ENCODE measurements at places on chromosomes 16 and 17.

DNA sequence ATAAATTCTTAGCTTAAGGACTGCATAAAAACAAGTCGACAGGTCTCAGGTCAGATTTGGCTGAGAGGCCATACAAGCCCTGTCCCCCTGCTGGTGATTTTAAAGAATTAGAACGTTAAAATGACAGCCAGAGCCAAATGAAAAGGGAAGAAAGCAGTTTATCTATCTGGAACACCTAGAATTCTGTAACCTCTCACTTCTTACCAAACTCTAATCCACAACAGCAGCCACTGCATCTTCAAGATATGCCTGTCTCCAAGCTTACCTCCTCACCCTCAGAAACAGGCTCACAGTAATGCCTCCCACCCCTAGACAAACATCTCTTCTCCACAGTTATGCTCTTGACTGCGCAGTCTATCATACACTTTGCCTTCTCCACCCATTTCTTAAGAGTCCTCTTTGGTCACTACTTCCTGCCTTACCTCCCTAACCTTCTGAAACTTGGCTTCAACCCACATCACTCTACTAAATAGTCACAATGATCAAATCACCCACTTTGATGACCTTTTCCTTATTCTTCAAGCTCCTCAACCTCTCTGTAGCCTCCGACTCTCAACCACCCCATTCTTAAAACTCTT is 14.2 kb downstream of the ANKFY1 start:
- no peak for DNase-seq

- DNase-seq = no peak
Measured at GRCh38 chr17:38352245-38353085, 821 bp downstream of the SOCS7 start.

GRCh38 chr16:87149051-87149450 is 168.1 kb downstream of the C16orf95 start:
- no peak for DNase-seq

DNA sequence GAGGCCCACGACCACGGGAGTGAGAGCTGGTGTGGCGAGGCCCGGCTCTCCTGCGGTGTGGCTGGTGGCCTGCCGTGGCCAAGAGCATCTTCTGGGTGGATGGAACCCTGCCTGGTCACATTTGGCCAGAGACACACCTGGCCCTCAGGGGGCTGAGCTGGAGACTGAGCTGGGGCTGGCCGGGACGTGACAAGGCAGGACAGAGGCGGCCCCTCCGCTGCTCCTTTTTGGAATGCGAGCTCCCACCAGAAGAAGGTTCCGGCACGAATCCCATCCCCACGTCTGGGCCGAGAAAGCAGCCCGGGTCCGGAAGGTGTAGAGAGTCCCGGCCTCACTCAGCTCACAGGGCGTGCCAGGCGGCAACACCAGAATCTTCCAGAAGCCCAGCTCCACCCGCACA is 26.0 kb upstream of the CHMP6 start:
- DNase-seq = no peak

- peak; percentile 26 for DNase-seq
Measured at GRCh38 chr16:1413684-1414531, 596 bp downstream of the UNKL start.

GRCh38 chr17:58385359-58385899 is 31.9 kb downstream of the RNF43 start:
- no peak for DNase-seq

GRCh38 chr17:78225088-78225865 is 6.2 kb upstream of the TMEM235 start:
- DNase-seq = no peak

- DNase-seq = no peak
Measured at GRCh38 chr17:11935734-11936406, 61.4 kb downstream of the ZNF18 start.

GRCh38 chr16:29148867-29149272 is 164.0 kb downstream of the LAT start:
- peak; percentile 39 for DNase-seq

DNA sequence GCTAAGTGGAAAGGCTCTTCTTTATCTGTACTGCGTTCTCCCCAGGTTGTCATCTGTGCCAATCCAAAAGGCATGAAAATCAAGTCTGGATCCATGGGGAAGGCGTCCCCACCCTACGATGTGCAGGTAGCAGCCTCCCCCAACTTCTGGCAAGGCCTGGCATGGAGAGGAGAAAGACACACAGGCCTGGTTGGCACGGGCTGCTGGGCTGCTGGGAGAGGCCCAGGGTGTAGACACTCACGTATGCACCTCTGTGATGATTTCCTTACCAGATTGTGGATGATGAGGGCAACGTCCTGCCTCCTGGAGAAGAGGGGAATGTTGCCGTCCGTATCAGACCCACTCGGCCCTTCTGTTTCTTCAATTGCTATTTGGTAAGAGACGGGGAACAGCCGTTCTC is 20.4 kb upstream of the ACSM2A start:
- no peak for DNase-seq

DNA sequence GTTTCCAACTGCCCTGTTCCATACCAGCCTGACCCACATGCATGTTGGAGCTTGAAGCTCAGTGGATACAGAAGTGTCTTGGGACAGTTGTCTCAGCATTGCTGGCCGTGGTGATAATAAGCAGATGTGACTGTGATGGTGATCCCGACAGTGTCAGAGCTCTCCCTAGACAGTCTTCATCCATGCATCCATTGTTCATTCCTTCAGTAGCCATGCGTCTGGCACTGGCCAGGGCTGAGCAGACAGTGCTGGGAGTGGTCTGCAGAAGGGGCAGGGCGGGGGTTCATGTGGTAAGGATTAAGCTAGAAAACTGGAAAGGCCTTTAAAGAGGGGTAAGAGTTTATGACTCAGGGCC is 68.1 kb downstream of the GNAO1 start:
- DNase-seq = no peak

Data from stimulated activated CD4-positive, alpha-beta T cell treated with anti-CD3 and anti-CD28 coated beads, Interleukin-1b, Interleukin-23, amount 100 ng/mL, for 1 hour (primary cell).